Muscle of back (tissue), 13 donors: ENCODE measurements at places on chromosomes 16 and 17. TPM values are rescaled to one million over a fixed set of nuclear protein-coding genes. Genes with fewer than 3 reads are reported as not detected.
A peak's percentile ranks its signal among the peaks of the same experiment; 100 is the strongest.

DNA sequence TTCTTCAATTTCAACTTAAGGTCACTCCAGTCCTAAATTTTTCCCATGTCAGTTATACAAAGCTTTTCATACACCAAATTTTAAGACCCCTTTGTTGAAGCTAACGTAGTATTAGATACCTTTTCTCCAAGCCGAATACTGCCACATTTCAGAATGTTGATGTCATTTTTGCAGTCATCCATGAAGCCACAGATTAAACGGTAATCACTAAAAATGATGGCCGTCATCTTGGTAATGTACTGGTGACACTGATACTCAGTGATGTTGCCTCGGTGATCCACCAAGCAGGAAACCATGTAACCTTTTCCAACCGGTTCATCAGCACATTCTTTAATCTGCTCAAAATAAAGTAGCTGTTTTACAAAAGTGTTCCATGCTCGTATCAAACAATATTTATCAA lies 82.1 kb upstream of the CLEC18B start:
- no peak for DNase-seq

GRCh38 chr17:17305281-17305801 lies 2.2 kb downstream of the NT5M start:
- peak; percentile 36 for DNase-seq

DNA sequence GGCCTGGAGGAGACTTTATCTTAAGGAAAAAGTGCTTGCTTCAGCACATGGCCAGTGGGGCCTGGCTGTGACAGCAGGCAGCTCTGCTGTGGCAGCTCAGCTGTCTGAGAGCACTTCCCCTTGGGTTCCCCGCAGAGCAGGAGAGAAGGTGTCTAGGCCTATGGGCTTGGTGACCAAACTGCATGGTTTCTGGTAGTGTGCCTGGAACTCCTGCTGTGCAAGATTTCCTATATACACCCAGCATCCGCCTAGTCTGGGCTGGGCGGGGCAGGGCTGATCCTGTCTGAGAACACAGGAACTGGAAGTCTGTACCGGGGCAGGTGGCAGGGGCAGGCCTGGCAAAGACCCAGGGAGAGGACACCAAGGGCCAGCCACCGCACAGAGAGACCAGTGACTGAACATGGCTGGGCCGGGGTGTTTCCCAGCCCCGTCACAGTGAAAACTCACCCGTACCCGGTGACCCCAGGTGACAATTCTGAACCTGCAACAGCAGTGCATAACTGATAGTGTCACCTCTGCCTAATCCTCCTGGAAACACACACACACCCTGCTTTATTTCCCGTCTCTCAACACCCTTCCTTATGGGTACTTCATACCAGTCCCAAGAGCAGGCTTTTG lies 39.3 kb downstream of the CHD9 start:
- no peak for DNase-seq

GRCh38 chr17:61717352-61717751 lies 126.3 kb upstream of the NACA2 start:
- no peak for DNase-seq

- DNase-seq = no peak
Measured at GRCh38 chr16:23288726-23289512, 13.2 kb upstream of the SCNN1B start.

DNA sequence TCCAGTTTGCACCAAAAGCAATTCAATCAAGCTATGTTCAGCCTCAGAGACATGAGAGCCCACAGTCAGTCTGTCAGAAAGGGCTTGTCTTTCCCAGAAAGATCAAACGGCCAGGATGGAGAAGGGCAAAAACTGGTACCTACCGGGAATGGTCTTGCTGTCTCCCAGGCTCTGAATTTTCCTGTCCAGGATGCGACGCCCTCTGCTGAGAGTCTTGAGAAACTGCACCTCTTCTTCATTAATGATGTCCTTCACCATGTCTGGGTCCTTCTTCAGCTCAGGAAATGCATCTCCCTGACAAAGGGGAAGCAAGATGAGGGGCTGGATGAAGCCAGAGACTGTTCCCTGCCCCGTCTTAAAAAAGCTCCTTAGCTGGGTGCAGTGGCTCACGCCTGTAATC lies 15.8 kb upstream of the EXOSC6 start:
- DNase-seq = no peak

DNA sequence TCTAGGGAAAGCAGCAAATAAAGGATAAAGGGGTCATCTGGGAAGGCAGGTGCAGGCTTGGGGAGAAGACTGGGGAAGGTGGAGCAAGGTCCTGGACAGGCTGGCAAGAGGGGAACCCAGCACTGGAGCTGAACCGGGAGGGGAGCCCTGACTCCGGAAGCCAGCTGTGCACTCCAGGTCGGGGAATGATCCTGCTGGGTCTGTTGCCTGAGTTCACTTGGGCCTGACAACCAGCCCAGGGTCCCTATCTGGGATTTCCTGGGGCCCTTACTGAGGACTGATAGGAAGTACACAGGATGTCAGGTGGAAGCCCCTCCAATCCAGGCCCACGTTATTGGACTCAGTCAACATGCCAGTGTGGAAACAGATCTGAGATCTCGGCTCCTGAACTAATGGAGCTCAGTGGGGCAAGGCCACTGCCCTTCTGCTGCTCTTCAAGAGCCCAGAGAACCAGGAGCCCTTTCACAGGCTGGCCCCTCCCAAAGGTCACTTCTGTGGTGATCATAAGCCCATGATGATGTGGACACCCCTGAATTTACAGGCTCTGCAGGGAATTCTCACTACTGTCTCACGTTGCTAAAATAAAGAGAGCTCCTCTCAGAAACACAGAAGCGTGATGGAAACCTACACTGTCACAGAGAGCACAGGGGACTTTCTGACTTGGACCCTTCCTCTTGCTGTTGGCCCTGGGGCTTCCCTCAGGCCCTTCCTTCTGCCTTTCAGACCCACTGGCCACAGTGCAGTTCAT lies 19.9 kb upstream of the PITPNM3 start:
- DNase-seq = no peak

GRCh38 chr17:58284613-58285421 lies 4.1 kb upstream of the MPO start:
- DNase-seq = no peak

- peak; percentile 80 for DNase-seq
Measured at GRCh38 chr16:85553436-85554113, 59.5 kb upstream of the GSE1 start.

GRCh38 chr17:79565606-79566250 lies 45.1 kb downstream of the RBFOX3 start:
- no peak for DNase-seq

GRCh38 chr16:24070851-24071250 lies 185.3 kb upstream of the CACNG3 start:
- DNase-seq = no peak

- no peak for DNase-seq
Measured at GRCh38 chr16:9128346-9129342, 37.2 kb downstream of the HAPSTR1 start.

GRCh38 chr16:10609402-10609774 lies 29.0 kb upstream of the EMP2 start:
- no peak for DNase-seq

KPNA2 gene
- polyA plus RNA-seq = 113 TPM

DPEP2 gene
- 2.2 TPM for polyA plus RNA-seq

KRTAP4-6 gene
- polyA plus RNA-seq = not detected

CARD14 gene
- 0.58 TPM for polyA plus RNA-seq

SSH2 gene
- 19.2 TPM for polyA plus RNA-seq

ENPP7 gene
- polyA plus RNA-seq = not detected

ABCA3 gene
- polyA plus RNA-seq = 13.8 TPM

CSH1 gene
- 34.4 TPM for polyA plus RNA-seq

CEP295NL gene
- polyA plus RNA-seq = 0.61 TPM

GOSR2 gene
- polyA plus RNA-seq = 30.0 TPM

DRC7 gene
- polyA plus RNA-seq = not detected
